ENCODE measurements at places on chromosomes 13 and 19.
A peak's percentile ranks its signal among the peaks of the same experiment; 100 is the strongest.

DNA sequence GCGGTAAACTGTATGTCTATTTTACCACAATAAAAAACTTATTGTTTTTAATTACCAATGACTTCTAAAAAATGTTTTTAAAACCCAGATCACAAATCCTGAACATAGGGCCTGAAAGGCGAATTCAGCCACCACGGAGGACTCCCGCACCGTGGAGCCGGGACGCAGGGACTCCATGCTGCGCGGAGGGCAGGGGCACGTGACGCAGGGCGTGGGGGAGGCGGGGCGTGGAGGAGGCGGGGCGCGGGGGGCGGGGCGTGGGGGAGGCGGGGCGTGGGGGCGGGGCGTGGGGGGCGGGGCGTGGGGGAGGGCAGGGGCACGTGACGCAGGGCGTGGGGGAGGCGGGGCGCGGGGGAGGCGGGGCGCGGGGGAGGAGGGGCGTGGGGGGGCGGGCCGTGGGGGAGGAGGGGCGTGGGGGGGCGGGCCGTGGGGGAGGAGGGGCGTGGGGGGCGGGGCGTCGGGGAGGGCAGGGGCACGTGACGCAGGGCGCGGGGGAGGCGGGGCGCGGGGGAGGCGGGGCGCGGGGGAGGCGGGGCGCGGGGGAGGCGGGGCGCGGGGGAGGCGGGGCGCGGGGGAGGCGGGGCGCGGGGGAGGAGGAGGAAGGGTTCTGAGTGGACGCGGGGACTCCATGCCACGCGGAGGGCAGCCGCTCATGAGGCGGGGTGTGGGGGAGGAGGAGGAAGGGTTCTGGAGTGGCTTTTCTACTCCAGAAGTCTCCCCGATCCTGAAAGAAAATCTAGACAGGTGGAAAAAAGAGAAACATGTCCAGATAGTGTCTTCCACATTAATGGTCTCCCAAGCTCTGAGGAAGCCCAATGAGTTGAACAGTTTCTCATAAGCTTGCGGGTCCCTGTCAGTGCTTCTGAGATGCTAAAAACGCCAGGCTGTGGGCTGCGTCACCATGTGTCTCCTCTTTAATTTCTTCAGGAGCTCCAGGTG, 4.4 kb upstream of the PROZ start:
- DNase-seq = peak; percentile 55

DNA sequence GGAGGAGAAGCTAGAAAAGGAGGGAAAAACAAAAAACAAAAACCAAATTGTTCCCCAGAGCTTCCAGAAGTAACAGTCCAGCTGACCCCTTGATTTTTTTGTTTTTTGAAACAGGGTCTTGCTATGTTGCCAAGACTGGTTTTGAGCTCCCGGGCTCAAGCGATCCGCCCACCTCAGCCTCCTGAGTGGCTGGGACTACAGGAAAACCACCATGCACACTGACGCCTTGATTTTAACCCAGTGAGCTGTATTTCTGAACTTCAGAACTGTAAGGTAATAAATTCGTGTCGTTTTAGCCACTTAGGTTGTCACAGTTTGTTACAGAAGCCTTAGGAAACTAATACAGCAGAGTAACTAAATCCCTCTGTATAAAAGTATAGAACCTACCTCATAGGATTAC, 1.1 kb upstream of the NEK3 start:
- no peak for DNase-seq

DNA sequence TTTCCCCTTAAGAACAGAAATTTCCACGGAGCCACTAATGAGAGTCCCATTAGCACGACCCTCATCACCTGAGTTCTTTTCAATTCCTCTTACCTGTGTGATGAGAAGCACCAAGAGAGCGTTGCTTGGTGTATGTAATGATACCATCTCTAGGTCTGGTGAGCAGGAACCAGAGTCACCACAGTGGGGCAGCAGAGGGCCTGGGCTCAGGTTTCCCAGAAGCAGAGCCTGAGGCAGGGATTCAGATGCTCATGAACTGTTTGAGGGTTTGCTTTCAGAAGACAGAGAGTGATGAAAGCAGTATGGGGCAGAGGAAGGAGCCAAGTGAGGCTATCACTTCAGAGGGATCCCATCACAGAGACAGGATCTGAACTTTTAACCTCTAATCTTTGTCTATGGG, 3.1 kb upstream of the PTPRH start:
- DNase-seq = no peak

DNA sequence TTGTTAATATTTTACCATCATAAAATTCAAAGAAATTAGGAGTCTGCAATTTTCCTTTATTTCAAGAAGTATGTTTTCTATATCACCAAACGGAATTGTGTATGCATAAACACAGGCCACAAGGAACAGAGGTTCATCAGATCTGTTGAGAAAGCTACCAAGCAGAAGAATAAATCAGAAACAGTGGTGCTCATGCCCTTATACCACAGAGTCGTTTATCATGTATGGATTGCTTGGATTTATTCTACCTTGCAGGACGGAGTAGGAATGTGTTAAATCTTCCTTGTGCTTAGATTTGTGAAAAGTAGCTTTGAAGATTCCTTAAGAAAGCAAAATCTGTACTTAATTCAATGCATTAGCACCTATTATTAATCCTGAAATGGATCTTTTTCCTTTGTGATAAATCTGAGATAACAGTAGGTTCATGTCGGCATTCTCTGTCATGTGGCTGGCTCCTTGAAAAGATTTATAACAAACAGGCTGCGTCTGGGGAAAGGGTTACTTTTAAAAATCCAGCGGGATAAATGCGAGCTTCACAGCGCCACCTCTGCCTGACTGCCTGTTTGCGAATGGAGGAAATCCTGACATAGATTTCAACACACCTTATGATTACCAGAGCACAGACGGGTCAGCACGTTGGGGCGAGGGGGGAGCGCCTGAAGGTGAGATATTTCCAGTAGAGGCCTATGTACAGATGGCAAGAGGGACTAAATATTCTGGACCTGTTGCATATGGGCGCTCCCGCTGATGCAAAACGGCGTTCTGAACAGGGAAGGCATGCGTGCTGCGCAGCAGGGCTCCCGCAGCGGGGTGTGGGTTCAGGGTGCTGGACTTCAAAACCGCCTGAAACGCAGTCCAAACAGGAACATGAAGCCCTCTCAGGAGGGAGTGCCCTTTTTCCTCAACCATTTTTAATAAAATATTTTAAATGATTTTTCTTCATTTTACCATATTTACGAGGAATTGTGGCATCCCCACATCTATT, 445.5 kb upstream of the SGCG start:
- no peak for DNase-seq

DNA sequence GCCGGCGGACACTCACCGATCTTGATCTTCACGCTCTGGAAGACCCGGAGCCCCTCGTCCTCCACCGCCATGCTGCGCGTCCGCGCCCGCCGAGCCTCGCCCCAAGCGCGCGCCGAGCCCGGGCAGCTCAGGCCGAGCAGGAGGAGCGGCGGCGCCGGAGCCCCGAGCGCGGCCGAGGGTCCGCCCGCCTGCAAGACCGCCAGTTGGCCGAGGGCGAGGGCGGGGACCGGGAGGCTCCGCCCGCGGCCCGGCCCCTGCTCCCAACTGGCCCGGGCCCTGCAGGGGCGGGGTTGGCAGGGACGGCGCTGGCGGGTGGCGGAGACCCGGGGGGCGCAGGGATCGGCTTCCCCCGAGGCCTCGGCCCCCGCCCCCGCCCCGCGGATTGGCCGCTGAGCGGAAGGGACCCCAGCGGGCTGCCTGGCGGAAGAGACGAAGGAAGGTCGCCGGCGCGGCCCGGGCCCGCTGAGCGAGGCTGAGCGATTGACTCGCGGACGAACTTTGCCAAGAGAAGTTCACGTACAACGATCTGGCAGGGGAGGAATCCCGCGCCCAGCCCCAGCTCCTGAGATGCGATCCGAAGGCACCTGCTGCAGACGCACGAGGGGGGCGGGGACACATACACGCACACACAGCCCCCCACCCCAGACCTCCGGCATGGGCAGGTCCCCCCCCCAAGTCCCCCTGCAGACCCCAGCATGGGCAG, at the start of gene RASA3:
Gene RASA3 (minus strand): TSS at position 205 of the 703 bp plus-strand sequence. CDS start 134 bp downstream, at position 71.
- DNase-seq = peak; percentile 80

Measured in large intestine (tissue), 12 donors.